MCF 10A (cell line): ENCODE measurements at places on chromosomes 7 and 10.

DNA sequence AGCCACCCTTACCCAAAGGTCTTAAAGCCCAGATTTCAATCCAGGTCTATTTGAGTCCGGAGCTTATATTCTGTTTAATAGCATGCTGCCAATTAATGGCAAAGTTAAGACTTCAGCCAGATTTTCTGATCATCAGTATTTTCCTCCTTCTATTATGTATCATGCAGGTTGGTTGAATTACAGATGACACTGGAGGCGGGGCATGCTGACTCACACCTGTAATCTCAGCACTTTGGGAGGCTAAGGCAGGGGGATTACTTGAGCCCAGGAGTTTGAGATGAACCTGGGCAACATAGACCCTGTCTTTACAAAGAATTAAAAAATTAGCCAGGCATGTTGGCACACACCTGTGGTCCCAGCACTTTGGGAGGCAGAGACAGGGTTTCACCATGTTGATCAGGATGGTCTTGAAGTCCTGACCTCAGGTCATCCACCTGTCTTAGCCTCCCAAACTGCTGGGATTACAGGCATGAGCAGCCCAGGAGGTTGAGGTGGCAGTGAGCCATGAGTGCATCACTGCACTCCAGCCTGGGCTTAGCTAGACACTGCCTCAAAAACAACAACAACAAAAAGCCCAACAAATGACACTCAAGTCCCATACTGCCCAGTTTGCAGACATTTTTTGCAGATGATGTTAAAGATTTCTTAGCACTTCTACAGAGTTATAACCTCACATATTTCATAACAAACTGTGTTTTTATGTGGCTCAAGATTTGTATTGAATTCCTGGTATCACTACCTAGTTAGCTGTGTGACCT lies 62.5 kb downstream of the MCU start:
- no peaks in the 10 kb centered on the region for H3K36me3 ChIP-seq
- no peak overlapping the region for H3K4me3 ChIP-seq
- H3K27me3 ChIP-seq = no peaks in the 10 kb centered on the region
- H3K27ac ChIP-seq = no peak overlapping the region
- peak; percentile 9 for DNase-seq

DNA sequence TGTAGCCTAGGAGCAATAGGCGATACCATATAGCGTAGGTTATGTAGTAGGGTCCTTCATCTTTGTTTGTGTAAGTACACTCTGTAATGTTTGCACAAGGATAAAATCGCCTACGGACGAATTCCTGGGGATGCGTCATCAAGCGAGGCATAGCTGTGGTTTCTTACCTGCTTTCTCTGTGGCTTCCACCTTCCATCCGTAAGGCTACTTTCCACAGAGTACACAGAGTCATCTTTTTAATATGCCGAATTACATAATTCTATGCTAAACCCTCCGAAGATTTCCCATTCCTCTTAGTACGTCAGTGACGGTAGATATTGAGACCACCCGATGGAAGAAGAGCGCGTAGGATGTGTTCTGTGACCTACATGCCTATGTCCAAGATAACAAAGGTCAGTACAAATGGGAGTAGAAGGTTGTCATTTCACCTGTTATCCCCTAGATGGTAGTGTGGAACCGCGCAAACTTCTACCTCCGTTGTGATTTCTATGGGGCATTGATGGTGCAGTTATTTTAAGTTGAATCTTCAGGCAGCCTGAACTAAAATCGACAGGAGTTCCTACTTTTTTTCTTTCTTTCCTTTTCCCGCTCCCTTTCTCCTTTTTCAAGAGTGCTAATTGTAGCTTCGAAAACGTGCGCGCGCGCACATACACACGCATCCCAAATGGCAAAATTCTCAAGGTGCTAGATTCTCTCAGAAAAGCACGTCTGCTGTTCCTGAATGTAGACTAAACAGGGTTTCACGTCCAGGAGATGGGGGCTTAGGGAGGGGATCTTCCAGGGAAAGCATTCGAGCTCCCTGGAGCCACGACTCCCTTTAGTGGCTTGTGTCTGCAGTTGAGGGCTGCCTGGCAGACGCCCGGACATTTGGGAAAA lies 111.7 kb upstream of the MBL2 start:
- peak overlapping the region; percentile 85 for H3K27ac ChIP-seq
- peaks cover 30% of the 10 kb centered on the region for H3K4me1 ChIP-seq
- H3K27me3 ChIP-seq = no peaks in the 10 kb centered on the region
- peak; percentile 98 for DNase-seq
- H3K4me3 ChIP-seq = peak overlapping the region; percentile 65

DNA sequence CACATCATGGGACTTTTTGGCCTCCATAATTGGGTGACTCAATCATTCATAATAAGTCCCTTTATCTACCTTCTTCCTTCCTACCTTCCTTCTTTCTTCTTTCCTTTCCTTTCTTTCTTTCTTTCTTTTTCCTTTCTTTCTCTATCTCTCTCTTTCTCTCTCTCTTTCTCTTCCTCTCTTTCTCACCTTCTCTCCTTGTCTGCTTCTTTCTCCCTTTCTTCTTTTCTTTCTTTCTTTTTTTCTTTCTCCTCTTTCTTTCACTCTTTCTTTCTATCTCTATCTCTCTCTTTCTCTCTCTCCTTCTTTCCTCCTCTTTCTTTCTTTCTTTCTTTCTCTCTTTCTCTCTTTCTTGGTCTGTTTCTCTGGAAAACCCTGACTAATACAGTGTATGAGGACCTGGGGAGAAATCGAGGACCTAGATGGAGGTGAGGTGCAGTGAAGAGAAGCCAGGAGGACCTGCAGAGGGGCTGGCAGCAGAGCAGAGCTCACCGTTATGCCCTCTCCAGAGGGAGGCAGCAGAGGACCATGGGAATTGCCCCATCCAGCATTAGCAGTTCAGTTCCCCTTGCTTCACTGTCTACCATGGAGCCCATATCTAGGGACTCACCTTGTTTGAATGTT lies 52.7 kb upstream of the BTRC start:
- H3K36me3 ChIP-seq = no peaks in the 10 kb centered on the region
- DNase-seq = peak; percentile 80
- peaks cover 10% of the 10 kb centered on the region for H3K4me1 ChIP-seq
- no peak overlapping the region for H3K4me3 ChIP-seq
- H3K27me3 ChIP-seq = peaks cover 42% of the 10 kb centered on the region
- no peak overlapping the region for H3K27ac ChIP-seq

GRCh38 chr10:119494236-119495020 lies 48.1 kb downstream of the RGS10 start:
- no peaks in the 10 kb centered on the region for H3K27me3 ChIP-seq
- H3K27ac ChIP-seq = no peak overlapping the region
- no peak overlapping the region for H3K4me3 ChIP-seq
- H3K36me3 ChIP-seq = peaks cover 8% of the 10 kb centered on the region
